ENCODE measurements at places on chromosomes 12 and 14.

DNA sequence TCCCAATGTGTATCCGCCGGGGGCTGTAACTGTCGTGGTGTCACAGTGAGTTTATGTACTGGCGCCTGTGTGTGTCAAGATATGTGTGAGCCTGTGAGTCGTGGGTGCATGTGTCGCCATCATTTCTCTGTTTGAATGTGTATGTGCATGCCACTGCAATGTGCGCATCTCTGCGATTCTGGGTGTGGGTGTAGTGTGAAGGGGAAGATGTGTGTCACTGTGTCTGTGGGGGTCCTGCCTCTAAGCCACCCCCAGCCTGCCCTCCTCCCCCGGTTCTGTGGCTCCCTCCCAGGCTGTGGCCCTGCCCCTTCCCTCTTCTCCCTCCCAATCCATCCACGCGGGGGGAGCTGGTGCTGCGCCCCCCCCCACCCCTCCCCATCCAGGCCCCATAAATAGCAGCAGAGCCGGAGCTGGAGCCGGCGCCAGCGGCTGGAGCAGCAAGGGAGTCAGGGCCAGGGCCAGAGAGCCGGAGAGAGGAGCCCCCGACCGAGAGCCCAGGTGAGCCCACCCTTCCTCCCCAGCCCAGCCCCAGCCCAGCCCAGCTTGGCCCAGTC is at the start of gene CPNE6:
TSS of gene CPNE6 (plus strand) at position 419 of the 554 bp plus-strand sequence. CDS start 1,375 bp downstream, outside the sequence.
- no peak for DNase-seq

GRCh38 chr14:28382444-28383190 is 384.0 kb upstream of the FOXG1 start:
- DNase-seq = no peak

GRCh38 chr14:68969278-68970033 is 9.6 kb downstream of the ACTN1 start:
- DNase-seq = no peak

- no peak for DNase-seq
Measured at GRCh38 chr12:115798309-115798917, 479.1 kb downstream of the MED13L start.

DNA sequence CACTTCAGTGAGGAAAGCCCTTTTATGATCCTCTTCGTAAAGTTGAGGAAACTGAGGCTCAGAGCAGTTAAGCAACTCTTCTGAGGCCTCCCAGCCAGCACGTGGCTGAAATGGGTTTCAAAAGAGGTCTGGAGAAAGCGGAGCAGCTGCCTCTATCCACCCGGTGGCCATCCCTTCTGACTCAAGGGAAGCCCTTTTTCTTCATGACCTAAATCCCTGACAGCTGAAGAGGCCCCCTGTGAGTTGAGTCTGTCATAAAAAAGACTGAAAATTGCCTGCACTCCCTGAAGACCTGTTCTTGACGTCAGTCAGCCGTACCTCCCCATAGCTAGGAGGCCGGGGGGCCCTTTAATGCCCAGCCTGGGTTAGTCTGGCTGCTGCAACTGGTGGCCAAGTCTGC is 10.7 kb downstream of the CMKLR1 start:
- no peak for DNase-seq

DNA sequence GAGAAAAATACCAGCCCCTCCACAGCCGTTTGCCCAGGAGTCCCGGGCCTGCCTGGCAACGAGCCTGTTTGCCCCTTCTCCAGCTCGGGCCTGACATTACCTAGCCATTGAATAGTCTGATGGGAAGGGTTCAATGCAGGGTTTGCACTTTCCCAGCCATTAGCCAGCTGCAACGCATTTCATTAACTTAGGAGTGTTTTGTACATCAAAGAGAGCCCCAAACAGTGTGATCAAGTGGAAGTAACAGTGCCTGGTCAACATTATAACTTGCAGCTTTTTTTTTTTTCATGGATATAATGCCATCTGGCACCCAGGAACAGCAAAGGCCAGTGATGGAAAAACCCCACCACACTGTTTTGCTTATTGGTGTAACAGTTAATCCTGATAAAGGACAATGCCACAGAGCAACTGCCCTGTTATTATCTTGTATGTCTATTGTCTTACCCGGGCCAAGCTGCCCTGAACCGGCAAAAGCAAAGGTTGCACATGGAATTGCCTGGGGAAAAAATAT is 38.0 kb downstream of the BTG1 start:
- no peak for DNase-seq

- DNase-seq = no peak
Measured at GRCh38 chr12:111267144-111267543, 101.8 kb downstream of the PHETA1 start.

GRCh38 chr12:9064815-9065606 is 50.7 kb downstream of the A2M start:
- DNase-seq = peak; percentile 57

DNA sequence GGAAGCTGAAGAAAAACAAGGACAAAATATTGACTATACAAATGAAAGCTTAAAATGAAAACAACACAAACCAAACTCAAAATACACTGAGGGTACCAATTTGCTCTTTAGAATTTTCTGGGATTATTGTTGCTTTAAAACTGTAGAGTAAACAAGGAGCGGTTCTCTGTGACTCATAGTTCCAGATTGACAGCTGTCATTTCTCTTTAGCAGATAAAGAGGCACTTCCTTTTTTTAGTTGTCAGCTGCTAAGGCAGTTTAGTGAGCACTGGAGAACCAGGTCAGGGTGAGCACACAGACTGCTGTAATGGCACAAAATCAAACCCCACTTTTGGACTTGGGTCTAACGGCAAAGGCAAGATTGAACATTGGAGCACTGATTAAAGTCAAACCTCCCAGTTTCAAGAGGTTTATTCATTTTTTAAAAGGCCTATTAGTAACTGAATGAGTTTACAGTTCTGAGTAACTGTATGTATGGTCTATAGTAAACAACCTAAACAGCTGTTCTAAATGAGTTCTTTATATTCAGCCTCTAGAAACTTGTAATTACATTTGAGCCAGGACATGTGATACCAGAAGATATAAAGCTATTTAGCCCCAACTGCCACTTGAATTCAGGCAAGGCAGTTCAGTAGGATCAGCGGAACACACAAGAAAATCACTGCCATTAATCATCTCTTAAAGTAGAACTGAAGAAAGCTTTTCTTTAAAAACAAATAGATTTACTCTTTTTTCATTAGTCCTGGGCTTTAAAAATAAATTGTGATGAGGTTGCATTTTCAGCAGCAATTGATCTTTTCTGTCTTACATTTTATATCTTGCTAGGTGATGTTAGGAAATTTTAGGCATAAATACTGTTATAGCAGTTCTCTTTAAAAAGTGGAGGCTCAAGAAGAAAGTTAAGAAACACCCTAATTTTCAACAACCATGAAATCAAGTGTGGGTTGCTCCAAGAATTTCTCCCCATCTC is 71.7 kb upstream of the PRICKLE1 start:
- no peak for DNase-seq

DNA sequence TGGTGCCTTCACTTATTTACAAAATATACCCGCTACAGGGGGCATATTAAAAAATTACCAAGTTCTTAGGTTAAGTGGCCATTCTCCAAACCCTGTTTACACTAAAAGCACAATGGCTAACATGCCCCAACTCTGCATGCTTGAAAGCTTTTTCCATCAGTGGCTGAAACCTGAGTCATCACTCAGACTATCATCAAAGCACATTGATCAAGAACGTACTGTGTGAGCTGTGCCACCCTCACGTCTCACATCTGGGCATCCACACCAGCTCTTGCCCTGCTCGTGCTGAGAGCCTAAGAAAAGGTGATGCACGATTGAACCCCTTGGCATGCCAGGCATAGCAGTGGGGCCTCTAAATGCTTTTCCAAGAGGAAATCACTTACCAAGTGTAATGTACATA is 13.2 kb downstream of the AQP6 start:
- DNase-seq = no peak

GRCh38 chr12:76030341-76031080 is 1.1 kb downstream of the PHLDA1 start:
- DNase-seq = no peak

DNA sequence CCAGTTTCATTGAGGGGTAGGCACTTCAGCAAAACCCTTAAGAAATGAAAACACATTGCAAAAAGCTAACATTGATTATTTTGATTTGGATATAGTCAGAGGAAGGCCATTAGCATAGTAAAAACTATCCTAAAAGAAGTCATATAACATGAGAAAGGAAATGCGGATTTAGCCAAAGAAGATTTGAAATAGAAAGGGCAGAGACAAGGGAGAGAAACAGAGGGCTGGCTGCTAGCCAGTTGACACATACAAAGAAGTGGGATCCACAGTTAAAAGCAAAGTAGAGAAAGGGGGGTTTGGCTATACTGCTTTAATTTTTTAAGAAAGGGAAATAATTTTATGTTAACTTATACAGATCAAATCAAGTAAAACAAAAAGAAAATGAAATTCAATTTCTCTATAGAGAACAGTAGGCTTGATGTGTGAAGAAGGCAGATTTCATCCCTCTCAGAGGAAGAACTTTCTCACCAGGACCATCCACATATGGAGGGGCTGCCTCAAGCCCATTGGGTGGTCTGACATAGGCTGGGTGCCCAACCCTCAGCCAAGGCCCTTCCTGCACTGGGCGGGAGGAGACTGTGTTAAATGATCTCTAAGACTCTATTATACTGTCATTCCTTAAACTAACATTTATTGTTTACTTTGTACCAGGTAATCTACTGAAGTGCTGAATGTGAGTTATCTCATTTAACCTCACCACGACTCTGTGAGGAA is 420.3 kb downstream of the CCDC91 start:
- DNase-seq = no peak

- peak; percentile 87 for DNase-seq
Measured at GRCh38 chr14:64715628-64716412, 11.6 kb downstream of the PLEKHG3 start.

DNA sequence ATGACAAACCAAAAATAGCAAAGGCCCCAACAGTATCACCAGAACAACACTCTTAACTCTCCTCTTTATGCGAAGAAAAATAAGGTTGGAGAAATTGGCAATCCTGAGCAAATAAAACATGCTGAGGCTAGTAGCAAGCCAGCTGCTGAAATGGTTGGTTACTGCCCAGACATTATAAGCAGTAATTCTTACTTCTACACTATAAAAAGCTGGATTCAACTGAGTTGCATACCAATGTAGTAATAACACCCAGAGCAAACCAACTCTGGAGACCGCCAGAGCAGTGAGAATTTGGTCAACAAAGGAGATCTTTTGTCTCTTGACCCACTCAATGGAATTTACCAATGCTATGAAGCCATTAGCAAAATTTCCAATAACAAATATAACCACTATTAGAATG is 628 bp downstream of the TAS2R30 start:
- DNase-seq = no peak

DNA sequence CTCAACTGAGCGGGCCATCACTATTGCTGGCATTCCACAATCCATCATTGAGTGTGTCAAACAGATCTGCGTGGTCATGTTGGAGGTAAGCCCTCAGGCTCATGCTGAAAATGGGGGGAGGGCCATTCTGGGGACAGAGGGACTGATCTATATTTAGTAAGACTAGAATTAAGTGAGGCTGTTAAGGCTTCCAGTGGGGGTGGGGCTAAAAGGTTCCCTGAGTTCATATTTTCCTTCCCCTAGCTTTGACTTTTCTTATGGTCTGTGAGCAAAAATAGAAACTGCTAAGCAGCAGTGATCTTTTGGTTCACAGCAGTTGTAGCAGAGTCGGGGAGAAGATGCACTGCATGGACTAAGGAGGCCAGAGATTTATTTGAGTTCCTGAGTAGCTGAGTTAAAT is 9.2 kb downstream of the PCBP2 start:
- DNase-seq = no peak

- no peak for DNase-seq
Measured at GRCh38 chr12:121297435-121297991, 1.0 kb upstream of the CAMKK2 start.

- DNase-seq = no peak
Measured at GRCh38 chr12:62977418-62977817, 42.5 kb upstream of the PPM1H start.

DNA sequence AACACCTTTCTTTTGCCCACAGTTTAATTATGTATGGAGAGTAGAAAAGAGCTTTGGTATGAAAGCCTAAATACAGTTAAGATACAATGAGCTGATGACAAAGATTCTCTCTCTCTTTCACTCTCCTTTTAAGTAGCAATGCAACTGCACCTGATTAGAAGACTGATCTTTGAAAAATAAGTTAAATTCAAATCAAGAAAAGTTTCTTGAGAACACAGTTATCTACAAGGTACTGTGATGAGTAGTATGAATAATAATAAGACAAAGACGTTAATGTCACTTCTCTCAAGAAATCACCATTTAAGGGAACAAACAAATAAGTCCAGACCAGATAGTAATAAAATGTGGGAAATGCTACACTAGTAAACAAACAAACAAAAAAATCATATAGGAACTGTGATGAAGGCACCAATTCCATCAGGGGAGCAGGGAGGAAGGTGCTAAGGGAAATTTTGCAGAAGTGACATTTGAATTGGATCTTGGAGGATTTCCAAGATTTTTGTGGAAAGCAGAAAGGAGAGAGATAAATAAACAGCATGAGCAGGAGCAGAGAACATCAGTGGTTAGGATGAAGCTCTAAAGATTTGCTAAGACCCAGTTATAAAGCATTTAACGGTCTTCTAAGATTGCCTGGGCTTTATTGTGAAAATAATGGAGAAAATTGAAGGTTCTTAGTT is 65.2 kb upstream of the STK38L start:
- no peak for DNase-seq

DNA sequence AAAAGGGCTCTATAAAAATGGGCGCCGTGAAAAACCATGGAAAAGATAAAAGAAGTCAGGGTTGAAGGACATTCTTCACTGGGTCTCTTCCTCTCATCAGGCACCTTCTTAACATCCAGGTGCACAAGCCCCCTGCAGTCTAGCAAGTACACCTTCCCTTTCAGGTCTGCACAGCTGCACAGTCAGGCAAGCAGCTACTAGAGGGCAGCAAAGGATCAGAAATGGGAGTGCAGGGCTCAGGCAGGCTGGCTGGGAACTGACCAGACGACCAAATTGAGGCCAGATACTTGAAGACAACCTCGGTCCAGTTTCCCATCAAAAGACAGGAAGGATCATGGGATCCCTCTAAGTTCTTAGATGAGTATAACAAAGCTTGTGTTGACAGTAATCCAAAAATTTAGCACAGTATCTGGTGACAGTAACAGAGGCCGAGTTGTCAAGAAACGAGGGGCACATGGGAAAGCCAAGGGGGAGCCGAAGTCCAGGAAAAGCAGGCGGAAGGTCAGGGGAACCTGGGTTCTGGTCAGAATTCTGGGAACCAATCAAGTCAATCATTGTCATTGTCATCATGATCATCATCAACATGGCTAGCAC is 10.1 kb upstream of the GRIP1 start:
- peak; percentile 26 for DNase-seq

Measured in globus pallidus (tissue), 1 donor.